ENCODE measurements at places on chromosomes 5 and 9.
A peak's percentile ranks its signal among the peaks of the same experiment; 100 is the strongest.

GRCh38 chr9:125183561-125183960 lies 6.0 kb downstream of the PPP6C start:
- no peak for DNase-seq

- DNase-seq, result no peak
Observed at GRCh38 chr5:169153405-169153804, 147.5 kb downstream of the SLIT3 start.

DNA sequence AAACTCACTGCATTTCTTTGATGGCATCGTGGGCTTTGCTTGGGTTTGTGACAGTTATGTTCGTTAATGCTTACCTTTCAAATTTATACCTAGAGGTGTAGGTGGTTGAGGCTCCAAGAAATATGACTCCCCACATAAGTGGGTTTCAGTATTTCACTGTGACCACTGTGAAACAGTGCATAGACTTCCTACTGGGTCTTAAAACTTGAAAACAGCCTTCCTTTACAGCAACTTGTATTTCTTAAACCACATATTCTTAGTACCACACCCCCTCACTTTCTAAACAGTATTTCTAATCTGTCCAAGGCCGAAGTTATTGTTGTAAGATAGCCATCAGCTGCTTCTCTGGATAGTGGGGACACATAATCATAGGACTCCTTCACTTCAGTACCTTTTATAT lies 48.3 kb downstream of the TMEFF1 start:
- DNase-seq, result no peak

DNA sequence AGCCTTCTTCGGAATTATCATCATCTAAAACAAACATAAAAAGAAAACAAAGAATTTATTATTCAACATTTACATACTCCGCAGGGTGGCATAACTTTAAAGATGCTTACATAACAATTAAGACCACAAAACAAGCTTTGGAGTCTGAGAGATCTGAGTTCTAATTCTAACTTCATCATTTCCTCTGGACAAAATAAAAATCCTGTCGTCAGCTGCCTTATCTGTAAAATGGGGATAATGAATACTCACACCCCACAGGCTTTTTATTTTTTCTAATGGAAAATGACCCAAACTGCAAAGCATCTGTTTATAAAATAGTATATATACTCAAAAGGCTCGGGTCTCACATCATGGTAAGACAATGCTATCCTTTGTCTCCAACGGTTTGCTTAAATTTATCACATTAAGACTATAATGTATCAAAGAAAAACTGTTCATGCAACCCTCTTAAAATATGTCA lies 4.3 kb downstream of the ARRDC3 start:
- DNase-seq, result no peak

GRCh38 chr5:170408226-170408625 lies 19.1 kb upstream of the KCNMB1 start:
- DNase-seq, result peak; percentile 64
